Stomach (tissue), 19 donors: ENCODE measurements at places on chromosomes 1 and 21.
A peak's percentile ranks its signal among the peaks of the same experiment; 100 is the strongest.

- H3K36me3 ChIP-seq = no peaks in the 10 kb centered on the region
- no peak for DNase-seq
- H3K4me1 ChIP-seq = no peaks in the 10 kb centered on the region
- no peak overlapping the region for H3K27ac ChIP-seq
Measured at GRCh38 chr1:238141353-238141752, 250.6 kb upstream of the ZP4 start.

DNA sequence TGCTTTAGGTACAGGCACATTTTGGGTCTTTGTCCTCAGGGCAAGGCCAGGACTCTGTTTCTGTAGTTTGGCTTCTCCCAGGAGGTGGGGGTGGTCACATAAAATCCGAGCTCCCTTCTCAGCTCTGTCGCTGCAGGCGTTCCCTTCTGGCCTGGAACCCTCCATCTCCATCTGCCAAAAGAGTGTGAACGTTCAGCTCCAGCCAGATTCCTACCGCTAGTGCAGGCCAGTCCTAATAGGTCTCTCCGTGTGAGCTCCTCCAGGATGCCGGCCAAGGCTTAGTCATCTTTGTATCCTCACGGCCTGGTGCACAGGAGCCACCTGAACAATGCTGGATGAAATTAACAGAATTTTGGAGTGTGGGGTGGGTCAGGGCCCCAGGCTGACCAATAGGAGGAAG lies 19.9 kb upstream of the KCNA10 start:
- no peak for DNase-seq
- H3K36me3 ChIP-seq = no peaks in the 10 kb centered on the region
- no peaks in the 10 kb centered on the region for H3K27me3 ChIP-seq
- H3K27ac ChIP-seq = no peak overlapping the region
- H3K4me1 ChIP-seq = no peaks in the 10 kb centered on the region

DNA sequence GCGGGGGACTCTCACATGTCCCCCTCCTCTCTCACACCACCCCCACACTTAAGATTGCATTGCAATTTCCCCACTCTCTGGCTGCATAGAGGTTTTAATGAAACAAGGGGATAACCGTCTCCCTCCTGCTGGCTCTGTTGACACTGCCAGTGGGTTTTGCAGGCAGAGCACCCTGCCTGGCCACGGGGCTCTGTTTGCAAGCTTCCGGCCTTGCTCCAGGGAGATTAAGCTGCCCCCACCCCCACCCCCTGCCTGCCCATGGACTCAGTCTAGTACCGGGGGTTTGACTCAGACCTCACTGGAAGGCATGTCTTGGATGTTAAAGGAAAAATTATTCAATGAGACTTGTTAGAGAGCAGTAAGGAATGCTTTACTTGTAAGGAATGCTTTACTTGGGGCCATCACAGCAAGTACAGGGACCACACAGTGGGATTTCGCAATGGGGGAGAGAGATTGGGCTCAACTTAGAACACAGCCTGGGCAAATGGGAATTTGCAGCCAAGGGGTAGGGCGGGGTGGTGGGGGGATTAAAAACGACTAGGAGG lies 101.0 kb downstream of the AJAP1 start:
- no peaks in the 10 kb centered on the region for H3K36me3 ChIP-seq
- DNase-seq = no peak
- no peak overlapping the region for H3K4me3 ChIP-seq
- no peaks in the 10 kb centered on the region for H3K4me1 ChIP-seq
- H3K27me3 ChIP-seq = peaks cover 42% of the 10 kb centered on the region
- H3K27ac ChIP-seq = no peak overlapping the region

DNA sequence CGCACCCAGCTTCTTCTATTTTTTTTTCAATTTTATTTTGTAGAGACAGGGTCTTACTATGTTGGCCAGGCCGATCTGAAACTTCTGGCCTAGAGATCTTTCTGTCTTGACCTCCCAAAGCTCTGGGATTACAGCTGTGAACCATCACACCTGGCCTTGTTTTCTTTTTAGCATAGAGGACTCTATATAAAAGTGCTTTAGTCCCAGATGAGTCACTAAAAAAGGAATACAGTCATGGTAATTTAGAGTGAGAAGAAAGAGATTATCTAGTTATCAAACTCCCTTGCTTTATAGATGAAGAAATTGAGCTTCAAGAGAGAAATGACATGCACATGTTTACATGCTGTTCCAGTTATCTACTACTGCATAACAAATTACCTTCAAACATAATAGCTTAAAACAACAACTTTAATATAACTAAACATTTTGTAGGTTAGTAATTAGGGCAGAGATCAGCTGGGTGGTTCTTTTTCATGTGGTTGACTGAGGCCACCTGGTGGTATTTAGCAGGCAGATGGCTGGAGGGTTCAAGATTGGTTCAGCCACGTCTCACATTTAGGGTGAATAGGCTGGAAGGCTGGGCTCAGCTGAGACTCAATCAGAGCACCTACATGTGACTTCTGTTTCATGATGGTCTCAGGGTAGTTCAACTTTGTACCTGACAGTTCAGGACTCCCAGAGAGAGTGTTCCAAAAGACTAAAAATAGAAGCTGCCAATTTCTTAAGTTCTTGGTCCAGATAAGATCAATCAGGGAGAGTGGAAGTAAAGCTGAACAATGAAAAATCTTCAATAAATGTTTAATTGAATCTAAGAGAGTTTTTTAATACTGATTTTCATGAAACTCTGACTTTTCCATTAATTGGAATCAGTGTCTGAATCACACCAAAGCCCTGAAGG lies 16.9 kb upstream of the MTF2 start:
- no peak overlapping the region for H3K27ac ChIP-seq
- no peaks in the 10 kb centered on the region for H3K4me1 ChIP-seq
- H3K4me3 ChIP-seq = no peak overlapping the region
- peak; percentile 71 for DNase-seq
- no peaks in the 10 kb centered on the region for H3K27me3 ChIP-seq
- no peaks in the 10 kb centered on the region for H3K36me3 ChIP-seq

- H3K4me1 ChIP-seq = no peaks in the 10 kb centered on the region
- H3K4me3 ChIP-seq = no peak overlapping the region
- no peak for DNase-seq
- H3K36me3 ChIP-seq = no peaks in the 10 kb centered on the region
- no peaks in the 10 kb centered on the region for H3K27me3 ChIP-seq
Measured at GRCh38 chr1:78254517-78254916, 208.8 kb downstream of the GIPC2 start.

DNA sequence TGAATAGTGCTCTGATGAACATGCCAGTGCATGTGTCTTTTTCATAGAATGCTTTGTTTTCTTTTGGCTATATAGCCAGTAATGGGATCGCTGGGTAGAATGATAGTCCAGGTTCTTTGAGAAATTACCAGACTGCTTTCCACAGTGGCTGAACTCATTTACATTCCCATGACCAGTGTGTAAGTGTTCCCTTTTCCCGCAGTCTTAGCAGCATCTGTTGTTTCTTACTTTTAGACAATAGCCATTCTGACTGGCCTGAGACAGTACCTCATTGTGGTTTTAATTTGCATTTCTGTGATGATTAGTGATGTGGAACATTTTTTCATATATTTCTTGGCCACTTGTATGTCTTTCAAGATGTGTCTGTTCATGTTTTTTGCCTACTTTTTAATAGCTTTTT lies 784.5 kb downstream of the USP25 start:
- no peak overlapping the region for H3K27ac ChIP-seq
- H3K27me3 ChIP-seq = no peaks in the 10 kb centered on the region
- H3K36me3 ChIP-seq = no peaks in the 10 kb centered on the region

DNA sequence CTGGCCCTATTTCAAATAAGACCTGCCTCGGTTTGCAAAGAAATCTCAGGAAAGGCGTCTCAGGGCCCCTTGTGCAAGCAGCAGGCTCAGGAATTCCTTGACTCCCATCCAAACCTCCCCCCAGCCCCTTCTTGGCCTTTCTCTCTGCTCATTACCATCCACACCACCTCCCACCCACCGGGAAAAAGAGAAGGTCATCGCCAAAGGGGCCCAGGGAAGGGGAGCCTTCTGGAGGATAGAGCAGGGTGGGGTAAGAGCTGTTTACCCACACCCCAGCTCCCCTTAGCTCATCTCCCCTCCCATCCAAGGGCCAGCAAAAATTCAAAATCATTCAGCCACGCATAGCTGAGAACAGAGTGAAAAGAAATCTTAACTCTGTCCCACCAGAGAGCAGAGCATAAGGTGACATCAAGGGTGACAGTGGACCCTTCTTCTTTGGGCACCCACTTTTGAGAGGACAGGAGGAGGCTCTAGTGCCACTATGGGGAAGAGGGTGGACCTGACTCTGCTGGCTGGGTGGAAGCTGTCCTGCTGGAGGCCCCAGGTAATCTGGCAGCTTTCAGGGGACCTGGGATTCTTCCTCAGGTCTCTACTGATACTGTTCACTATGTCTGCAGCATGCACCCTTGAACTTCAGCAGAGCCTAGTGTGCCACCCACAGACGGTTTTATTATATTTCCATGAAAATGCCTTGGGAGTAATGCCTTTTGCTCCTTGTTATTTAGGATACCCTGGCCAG lies 3.9 kb upstream of the WNT2B start:
- peaks cover 38% of the 10 kb centered on the region for H3K4me1 ChIP-seq
- no peak overlapping the region for H3K27ac ChIP-seq
- no peak for DNase-seq
- no peaks in the 10 kb centered on the region for H3K36me3 ChIP-seq
- H3K4me3 ChIP-seq = no peak overlapping the region
- peaks cover 93% of the 10 kb centered on the region for H3K27me3 ChIP-seq

DNA sequence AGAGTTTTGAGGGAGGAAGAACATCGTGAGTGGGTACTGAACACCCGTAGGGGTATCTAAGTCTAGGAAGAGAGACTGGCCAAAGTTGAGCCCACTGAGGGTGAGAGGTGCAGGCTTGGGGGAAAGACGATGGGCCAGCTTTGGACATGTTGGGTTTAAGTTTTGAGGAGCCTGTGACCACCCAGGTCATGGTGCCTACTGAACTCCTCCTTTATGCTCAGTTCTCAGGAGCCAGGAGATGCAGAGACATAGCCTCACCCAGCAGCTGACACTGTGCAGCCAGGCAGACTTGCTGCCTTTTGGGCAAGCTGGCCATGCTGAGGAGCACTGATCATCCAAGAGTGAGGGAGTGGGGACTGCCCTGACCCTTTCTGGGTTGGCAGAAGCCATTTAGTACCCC lies 72.3 kb downstream of the TNR start:
- H3K4me3 ChIP-seq = no peak overlapping the region
- no peaks in the 10 kb centered on the region for H3K36me3 ChIP-seq
- H3K27me3 ChIP-seq = no peaks in the 10 kb centered on the region
- no peaks in the 10 kb centered on the region for H3K4me1 ChIP-seq

GRCh38 chr1:6023346-6023745 lies 22.3 kb upstream of the KCNAB2 start:
- DNase-seq = no peak
- no peaks in the 10 kb centered on the region for H3K36me3 ChIP-seq
- H3K4me1 ChIP-seq = peaks cover 11% of the 10 kb centered on the region
- H3K27ac ChIP-seq = no peak overlapping the region
- no peaks in the 10 kb centered on the region for H3K27me3 ChIP-seq
- no peak overlapping the region for H3K4me3 ChIP-seq

DNA sequence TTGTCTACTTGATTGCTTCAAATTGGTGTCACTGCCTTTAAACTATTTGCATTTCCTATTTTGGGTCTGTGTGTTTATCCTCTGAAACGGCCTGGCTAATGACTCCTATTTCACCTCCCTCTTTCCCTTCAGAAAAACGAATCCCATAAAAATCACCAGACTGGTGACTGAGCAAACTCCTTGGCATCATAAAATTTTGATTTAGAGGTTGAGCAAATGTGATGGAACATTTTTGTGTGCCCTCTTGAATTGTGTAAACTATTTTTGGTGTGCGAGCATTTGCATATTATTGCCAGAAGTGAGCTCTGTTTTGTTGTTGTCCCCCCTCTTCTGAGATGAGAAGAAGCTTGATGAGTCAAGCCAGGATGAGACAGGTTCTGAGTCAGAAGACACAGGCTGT lies 316.1 kb downstream of the AJAP1 start:
- H3K36me3 ChIP-seq = no peaks in the 10 kb centered on the region
- no peak for DNase-seq
- H3K4me1 ChIP-seq = no peaks in the 10 kb centered on the region
- no peaks in the 10 kb centered on the region for H3K27me3 ChIP-seq

GRCh38 chr1:167092653-167093052 lies 1.2 kb upstream of the STYXL2 start:
- no peaks in the 10 kb centered on the region for H3K36me3 ChIP-seq
- H3K27ac ChIP-seq = no peak overlapping the region
- DNase-seq = no peak
- no peak overlapping the region for H3K4me3 ChIP-seq
- no peaks in the 10 kb centered on the region for H3K4me1 ChIP-seq

DNA sequence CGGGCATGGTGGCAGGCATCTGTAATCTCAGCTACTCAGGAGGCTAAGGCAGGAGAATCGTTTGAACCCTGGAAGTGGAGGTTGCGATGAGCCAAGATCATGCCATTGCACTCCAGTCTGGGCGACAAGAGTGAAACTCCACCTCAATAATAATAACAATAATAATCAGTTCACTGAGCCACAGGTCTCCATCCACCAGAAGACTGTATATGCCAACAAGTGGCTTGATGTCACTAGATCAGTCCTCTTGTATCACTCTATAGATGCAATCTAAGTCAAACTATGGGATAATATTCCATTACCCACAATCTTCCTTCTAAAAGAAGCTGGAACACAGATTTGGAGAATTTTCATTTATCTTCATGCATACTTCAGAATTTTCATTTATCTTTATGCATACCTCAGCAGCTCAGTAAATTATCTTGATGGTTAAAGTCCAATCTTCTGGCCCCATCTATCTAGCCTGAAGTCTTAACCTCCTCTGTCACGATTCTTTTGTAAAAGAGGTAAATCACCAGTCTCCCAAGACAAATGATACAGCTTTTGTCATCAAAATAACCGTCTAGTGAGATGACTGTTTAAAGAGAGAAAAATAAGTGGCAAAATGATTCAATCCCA lies 61.8 kb downstream of the PUM1 start:
- H3K4me1 ChIP-seq = peaks cover 79% of the 10 kb centered on the region
- H3K36me3 ChIP-seq = peaks cover 55% of the 10 kb centered on the region
- no peak overlapping the region for H3K27ac ChIP-seq
- H3K27me3 ChIP-seq = no peaks in the 10 kb centered on the region
- H3K4me3 ChIP-seq = no peak overlapping the region

GRCh38 chr1:69138172-69138571 lies 429.6 kb upstream of the LRRC7 start:
- H3K4me1 ChIP-seq = no peaks in the 10 kb centered on the region
- no peak for DNase-seq
- no peaks in the 10 kb centered on the region for H3K27me3 ChIP-seq
- H3K4me3 ChIP-seq = no peak overlapping the region

DNA sequence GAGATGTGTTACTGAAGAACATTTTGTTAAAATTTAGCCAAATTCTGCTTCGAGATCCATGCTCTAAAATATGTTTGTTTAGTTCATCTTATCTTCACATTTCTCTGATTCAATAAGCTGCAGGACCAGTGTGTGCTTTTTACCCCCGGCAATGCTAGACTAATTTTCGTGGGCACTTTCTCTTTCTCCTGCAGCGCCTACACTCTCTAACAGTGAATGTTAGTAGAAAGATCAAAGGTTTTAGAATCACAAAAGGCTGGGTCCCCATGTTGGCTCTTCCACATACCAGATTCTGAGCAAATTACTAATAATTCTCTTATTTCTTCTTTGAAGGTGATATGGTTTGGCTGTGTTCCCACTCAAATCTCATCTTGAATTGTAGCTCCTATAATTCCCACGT lies 8.5 kb downstream of the CHML start:
- H3K36me3 ChIP-seq = peaks cover 19% of the 10 kb centered on the region
- no peaks in the 10 kb centered on the region for H3K4me1 ChIP-seq
- DNase-seq = no peak
- no peaks in the 10 kb centered on the region for H3K27me3 ChIP-seq
- no peak overlapping the region for H3K27ac ChIP-seq

- no peak overlapping the region for H3K27ac ChIP-seq
- no peak overlapping the region for H3K4me3 ChIP-seq
- H3K4me1 ChIP-seq = no peaks in the 10 kb centered on the region
- DNase-seq = no peak
- H3K27me3 ChIP-seq = peaks cover 27% of the 10 kb centered on the region
Measured at GRCh38 chr1:165253818-165254254, 102.7 kb downstream of the LMX1A start.
